ENCODE measurements at places on chromosomes 1 and 21.

DNA sequence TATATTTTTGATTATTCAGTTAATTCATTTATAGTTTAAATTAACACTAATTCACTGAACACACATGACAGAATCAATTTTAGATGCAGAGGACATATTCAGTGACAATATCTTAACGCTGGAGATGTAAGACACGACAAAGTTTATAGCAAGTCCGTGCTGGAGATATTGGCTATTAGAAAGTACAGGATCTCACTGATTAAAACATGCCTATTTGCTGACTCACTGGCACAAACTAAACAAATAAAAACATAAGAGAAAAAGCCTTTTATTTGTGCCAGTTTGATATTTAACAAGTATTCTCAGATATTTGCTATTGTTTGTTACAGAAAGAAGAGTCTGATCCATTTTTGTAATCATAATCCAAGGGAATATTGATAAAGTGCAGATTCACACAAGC lies 1122.9 kb upstream of the B3GALT2 start:
- DNase-seq, result no peak

- no peak for DNase-seq
Observed at GRCh38 chr21:43608225-43608624, 51.1 kb downstream of the HSF2BP start.

GRCh38 chr1:41711581-41711980 lies 207.1 kb downstream of the HIVEP3 start:
- no peak for DNase-seq

DNA sequence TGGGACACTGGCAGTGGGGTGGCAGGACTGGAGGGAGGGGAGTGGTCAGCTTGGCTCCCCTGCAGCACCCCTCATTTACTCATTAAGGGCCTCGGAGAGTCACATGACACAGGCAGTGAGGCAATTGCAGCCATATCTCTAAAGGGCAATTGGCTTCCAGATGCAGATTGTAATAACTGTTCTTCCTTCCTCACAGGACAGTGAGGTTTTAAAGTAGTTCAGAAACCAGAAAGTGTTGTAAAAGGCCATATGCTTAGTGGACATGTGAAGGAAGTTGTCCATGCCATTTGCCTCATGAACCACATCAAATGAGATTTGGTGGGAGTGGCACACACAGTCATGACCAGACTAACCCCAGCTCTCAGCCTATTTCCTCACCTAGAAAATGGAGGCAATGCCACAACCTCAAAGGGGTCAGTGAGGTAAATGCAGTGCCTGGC lies 11.1 kb downstream of the MTX1 start:
- DNase-seq, result peak; percentile 54

DNA sequence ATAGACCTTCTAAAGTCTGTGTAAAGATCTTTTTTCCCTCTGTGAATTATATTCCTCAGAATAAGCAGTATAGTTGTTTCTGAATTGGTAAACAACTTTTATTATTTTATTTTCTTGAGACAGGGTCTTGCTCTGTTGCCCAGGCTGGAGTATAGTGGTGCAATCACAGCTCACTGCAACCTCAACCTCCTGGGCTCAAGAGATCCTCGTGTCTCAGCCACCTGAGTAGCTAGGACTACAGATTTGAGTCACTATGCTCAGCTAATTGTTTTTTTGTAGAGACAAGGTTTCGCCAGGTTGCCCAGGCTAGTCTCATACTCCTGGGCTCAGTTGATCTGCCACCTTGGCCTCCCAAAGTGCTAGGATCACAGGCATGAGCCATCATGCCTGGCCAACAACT lies 26.6 kb upstream of the HMGN1 start:
- DNase-seq, result no peak

DNA sequence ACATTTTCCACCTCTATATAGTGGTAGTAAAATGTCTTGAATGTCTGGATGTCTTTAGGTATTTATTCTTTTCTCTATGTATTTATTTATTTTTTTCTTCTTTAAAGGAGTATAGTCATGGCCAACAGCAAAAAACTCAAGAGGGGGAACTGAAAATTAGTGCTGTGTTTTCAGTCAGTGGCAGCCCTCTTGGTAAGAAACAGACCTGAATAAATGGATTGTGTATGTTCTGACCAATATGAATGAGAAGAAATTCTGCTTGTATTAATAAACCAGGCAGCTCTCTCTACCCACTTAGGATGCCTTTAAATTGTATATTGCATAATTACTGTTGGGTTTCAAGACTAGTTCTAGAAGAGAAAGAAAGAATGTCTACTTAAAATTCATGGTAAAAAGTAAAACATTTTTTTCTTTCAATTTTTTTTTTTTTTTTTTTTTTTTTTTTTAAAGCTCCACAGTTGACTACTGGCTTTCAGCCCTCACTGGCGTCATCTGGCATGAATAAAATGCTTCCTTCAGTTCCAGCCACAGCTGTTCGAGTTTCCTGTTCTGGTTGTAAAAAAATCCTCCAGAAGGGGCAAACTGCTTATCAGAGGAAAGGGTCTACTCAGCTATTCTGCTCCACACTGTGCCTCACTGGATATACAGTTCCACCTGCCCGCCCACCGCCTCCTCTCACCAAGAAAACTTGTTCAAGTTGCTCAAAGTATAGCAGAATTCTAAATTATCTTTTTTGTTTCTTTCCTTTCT lies 101.6 kb downstream of the ZMYM4 start:
- DNase-seq, result no peak

DNA sequence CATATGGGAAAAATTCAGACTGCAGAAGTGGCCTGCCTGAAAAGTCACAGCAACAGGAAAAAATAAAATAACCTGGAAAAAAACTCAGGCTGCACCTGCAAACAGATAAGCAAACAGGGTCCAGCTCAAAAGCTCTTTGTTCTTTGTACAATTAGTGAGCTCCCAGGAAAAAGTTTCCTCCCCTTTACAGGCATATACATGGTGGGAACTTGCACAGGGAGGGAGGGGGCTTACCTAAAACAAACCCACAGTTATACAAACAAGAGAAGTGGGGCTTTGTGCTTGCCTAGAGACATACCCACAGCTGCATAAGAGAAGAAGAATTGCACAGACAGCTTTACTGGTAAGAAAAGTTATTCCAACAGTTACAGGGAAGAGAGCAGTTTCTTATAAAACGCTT lies 31.7 kb upstream of the COG2 start:
- no peak for DNase-seq

DNA sequence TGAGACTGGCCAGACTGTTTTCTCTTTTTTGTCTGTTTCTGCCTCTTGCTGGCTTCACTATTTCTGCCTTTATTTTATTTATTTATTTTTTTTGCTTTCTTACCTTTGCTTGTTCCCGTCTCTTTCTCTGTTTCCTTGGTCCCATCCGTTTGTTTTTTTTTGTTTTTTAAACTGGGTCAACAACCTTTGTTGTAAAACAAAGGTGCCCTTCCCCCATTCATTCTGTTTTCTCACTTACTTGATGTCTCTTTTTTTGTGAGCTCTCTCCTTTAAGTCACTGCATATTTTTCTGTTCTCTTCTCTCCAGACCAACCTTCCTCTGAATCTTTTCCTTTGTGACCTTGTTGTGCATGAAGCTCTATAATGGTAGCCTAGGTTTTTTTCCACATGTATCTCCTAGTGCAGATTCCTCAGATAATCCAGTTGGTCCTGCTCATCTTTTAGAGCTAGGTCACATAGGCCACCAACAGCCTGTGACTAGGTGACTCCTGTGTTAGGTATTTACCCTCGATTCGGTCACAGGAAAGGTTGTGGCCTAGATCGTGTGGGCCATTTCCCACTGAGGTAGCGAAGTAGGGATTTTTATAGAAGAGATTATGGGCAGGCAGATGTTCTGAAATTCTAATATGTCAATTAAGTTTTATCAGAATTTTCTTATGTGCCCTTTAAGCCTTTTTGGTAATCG lies 15.9 kb downstream of the GNAI3 start:
- DNase-seq, result no peak

Measured in CD4-positive, alpha-beta T cell treated with Interleukin-15 for 1 hour (primary cell).